Stimulated activated CD4-positive, alpha-beta T cell treated with anti-CD3 and anti-CD28 coated beads, TNF-alpha, amount 100 ng/mL, for 4 hours (primary cell): ENCODE measurements at places on chromosomes 7 and 10.

GRCh38 chr7:103955985-103956384 lies 33.5 kb downstream of the RELN start:
- no peak for DNase-seq

DNA sequence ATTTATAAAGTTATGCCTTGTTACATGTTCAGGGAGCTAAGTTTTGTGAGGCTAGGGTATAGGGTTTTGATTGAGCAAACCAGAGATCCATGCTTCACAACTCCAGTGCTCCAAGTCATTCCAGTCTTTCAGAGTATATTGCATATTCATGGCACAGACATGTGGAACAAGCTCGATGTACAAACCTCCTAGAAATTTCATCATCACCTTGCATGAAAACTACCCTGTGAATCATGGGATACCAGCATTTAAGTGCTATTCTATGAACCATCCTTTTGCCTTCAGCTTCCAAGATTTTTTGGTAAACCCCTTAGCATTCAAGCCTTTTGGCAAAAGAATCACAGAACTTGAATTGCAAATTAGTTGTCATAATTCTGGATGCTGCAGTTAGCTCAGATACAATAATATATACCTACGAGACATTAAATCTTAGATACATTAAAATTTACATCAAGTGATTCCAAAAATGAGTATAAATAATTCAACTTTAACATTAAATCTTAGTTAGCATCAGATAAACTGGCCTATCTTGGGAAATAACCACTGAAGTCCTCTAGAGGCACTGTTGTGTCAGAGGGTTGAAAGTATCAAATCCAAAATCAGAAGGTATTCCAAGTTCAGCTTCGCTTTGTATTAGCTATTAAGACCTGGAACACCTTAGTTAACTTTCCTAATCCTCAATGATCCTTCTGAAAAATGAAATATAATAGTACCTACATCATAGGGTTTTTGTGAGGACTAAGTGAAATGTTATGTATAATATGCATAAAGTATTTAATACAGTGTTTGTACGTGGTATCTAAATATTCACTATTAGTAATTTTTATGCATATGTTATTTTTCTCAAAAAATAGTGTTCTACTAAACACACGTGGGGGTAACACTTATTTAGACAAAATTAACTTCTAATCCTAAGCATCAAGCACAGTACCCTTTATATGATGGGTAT lies 55.5 kb upstream of the CABCOCO1 start:
- no peak for DNase-seq

DNA sequence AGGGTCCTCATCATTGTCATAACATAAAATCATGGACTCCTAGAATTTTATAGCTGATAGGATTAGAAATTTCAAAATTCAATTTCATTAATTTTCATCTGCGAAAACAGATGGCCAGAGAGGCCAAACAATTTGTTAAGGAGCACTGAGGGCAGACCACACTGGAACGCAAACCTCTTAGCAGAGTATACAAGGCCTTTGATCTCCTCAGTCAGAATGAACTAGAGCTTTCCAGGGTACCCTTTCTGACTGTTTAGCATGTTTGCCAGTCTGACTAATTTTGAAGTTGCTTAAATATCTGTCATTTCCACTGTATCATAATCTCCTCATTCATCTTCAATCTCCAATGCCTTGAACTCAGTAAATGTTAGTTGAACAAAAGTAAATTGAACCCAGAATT lies 41.9 kb upstream of the ATRNL1 start:
- no peak for DNase-seq

GRCh38 chr10:82943142-82943541 lies 1068.1 kb downstream of the NRG3 start:
- DNase-seq: no peak

DNA sequence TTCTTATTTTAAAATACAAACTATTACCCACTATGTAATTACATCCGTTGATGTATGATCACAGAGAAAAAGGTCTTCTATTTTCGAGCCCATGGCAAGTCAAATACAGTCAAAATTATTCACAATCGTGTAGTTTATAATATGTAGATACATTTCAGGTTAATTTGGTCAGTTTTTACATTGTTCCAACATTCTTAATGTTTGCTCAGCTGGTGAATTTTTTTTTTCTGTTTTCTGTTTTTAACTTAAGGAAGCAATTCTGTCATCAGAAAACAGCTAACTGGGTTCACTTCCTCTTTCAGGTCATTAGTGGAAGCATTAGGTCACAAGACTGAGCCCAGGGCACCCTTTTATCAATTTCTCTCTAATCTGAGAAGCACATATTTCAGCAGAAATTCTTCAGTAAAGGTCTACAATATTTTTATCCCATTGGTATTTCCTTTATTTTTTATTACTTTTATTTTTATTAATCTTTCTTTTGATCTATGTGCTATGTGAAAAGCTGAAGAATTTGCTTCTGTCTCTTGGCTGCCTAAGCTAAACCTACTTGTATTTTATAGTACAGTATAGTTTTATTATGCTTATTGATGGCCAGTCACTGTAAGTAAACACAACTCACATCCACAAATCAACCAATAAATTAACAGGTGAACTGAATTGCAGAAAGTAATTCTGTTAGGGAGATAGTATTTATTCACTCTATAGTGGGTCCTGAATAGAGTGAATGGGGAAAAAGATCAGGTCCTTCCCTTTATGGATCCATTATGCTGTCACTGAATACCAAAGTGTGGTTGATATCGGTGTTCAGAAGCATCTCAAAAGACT lies 84.6 kb downstream of the ICA1 start:
- DNase-seq: no peak

- DNase-seq: no peak
Observed at GRCh38 chr7:24831240-24831639, 74.0 kb upstream of the GSDME start.

DNA sequence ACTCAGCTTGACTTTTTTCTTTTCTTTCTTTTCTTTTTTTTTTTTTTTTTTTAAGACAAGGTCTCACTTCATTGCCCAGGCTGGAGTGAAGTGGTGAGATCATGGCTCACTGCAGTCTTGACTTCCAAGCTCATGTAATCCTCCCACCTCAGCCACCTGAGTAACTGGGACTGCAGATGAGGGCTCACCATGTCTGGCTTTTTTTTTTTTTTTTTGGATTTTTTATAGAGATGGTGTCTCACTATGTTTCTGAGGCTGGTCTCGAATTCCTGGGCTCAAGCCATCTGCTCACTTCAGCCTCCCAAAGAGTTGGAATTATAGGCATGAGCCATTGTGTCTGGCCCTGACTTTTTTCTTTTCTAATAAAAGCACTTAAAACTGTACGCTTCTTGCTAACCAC lies 358.2 kb upstream of the IGFBP3 start:
- no peak for DNase-seq

GRCh38 chr10:95559471-95559870 lies 1.7 kb downstream of the SORBS1 start:
- DNase-seq: no peak

- no peak for DNase-seq
Observed at GRCh38 chr7:91436655-91437054, 172.4 kb downstream of the FZD1 start.

- DNase-seq: no peak
Observed at GRCh38 chr7:31761646-31762045, 74.6 kb downstream of the PPP1R17 start.

DNA sequence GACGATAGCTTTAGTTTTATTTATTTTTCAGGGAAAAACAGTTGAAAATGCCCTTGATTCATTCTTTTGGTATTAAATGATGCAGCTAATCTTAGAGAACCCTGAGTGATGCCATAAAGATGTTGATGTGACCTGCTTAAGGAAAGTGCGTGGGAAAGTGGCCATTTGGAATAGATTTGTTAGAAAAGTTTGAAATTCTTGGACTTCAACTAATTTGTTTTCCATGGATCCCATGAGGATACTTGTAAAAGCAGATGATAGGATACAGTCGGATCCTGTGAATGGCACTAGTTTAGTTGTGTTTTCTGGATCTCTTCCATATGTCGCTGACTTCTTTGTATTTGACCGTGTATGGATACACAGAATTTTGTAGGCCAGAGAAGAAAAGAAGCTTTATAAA lies 69.0 kb downstream of the SEPTIN7 start:
- no peak for DNase-seq

- no peak for DNase-seq
Observed at GRCh38 chr7:156106107-156106426, 293.8 kb upstream of the SHH start.

DNA sequence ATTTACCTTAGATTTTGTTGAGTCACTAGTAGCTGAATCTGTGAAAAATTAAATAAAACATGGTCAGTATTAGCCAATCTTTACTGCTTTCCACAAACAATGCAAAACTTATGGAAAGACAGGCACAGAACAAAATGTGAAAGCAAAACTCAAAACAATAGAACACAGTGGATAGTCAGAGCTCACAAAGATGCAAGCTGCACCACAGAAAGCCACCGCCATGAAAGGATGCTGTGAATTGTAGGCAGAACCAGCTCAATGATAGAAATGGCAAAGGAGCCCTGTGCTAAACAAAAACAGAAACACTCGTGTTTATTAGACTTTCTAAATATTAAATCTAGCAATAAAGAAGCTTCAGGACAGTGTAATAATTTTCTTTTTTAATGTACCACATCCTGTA lies 134.4 kb downstream of the ARHGAP21 start:
- no peak for DNase-seq

GRCh38 chr7:109154748-109155147 lies 585.1 kb downstream of the DNAJB9 start:
- DNase-seq: no peak

GRCh38 chr7:78734626-78735025 lies 718.8 kb downstream of the MAGI2 start:
- DNase-seq: no peak

DNA sequence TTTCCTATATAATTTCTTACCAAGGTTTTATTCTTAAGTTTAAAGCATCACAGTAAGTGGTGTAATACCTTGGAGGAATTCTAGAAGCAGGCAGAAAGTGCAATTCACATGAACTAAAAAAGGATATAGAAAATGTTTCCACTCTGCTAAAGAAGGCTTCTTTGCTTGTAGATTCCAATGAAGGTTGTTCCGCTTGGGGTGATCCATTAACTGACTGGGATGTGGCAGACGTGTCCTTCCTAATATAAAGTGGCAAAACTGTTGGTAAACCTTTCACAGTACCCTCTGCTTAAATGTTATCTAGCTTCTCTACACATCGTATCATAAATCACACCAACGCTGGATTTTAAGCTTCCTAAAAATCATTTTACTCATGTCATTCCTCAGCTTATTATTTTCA lies 2.3 kb downstream of the ZC3HC1 start:
- no peak for DNase-seq

DNA sequence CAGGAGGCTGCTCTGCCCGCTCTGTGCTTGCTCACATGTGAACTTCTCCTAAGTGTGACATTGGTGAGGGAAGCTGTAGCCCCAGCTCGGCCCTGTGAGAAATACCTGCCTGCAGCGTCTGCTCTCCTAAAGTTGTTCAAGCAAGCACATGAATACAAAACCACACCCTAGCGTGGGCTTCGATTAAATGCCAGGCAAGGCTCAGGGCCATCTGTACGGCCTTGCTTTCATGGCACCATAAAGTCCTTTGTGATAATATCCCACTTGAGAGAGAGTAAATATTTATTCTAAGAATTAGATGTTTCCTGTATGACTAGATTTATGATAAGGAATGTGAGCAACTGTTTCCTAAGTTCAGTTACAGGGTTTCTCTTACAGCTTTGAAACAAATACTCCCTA lies 262.8 kb upstream of the KLF14 start:
- DNase-seq: no peak

DNA sequence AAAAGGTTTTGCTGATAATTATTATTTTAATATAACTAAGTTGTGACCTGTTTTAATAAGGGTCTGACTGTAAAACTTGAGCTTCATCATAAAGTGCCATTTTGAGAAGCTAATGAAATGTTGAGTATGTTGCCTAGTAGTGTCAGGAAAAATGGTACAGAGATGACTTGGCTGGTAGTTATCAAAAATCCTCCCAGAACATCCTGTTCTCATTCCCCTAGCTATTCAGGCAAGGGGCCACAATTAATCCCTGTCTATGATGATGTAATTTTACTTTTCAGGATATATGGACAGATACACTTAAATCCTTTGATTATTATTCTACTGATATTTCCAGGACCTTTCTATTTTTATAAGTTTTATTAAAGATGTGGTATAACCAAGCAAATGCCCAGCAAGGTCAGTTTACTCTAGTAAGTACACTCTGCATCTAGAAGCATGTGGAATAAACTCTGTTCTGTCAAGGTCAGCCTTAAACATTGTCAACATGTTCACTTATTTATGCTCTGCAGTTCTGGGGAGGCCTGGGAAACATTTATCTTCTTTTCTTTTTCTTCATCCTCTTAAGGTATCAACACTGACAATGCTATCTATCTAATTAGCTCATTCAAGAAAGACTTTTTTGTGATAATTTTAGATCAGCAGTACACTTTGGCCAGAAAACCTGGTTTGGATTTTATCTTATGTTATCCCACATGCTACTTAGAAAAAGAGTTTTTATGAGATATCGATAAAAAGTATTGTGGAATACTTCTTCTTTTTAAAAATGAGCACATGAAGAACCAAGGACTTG lies 32.1 kb downstream of the BTRC start:
- no peak for DNase-seq

DNA sequence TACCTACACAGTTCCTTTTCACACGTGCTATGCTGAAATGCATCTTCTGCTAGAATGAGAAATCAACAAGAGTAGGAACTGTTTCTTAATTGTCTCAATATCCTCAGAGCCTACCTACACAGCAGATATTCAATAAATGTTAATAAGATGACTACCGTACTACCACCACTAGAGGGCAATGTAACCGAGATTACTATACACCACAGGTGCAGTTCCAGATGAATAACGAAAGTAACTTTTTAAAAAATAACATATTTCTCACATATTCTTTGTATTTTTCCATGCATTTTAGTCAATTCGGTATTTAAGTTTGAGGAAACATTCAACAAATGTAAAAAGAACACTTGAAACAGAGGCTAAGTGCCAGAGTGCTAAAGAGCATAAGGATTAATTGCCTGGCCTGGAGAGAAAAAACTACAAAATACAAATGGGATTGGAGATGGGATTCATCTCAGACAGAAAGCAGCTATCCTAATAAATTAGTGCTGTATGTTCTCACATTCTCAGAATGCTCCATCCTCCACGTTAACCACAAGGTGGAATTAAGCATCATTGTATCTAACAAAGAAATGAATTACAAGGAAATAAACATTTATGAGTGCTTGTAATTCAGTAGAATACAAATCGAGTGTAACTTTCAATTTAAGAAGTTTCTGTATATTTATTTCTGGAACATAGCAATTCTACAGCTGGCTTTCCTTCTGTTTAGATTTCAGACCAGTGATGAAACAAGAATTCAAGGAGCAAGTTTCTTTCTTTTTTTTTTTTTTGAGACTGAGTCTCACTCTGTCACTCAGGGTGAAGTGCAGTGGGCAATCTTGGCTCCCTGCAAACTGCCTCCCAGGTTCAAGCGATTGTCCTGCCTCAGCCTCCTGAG lies 20.3 kb upstream of the HECTD2 start:
- no peak for DNase-seq
